ENCODE measurements at places on chromosomes 13 and 19. TPM values are rescaled to one million over a fixed set of nuclear protein-coding genes. Genes with fewer than 3 reads are reported as not detected.
A peak's percentile ranks its signal among the peaks of the same experiment; 100 is the strongest.

DNA sequence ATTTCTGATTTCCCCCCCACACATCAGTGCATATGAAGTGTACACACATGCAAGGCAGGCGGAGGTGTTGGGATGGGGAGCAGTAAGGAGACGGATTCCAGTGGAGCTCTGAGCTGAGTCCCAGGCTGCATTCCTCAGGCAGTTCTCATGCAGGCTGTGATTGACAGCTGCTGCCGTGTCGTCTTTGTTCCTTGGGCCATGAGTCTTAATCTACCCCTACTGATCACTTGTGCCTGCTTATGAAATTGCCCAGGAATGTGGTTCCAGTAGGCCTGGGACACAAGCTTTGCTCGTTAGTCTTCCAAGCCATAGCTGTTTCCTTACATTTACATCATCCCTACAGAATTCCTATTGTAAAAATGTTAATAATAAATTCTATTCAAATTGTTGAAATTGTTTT, 1241.9 kb downstream of the UQCRFS1 start:
- DNase-seq, result no peak

GRCh38 chr19:54155694-54156093, 3.8 kb downstream of the LENG1 start:
- DNase-seq, result no peak

ZNF497 gene
- polyA plus RNA-seq, result 1.7 TPM

GRCh38 chr13:48770372-48770771, 116.6 kb downstream of the CYSLTR2 start:
- no peak for DNase-seq

DNMT1 gene
- polyA plus RNA-seq, result 15.3 TPM

ZGLP1 gene
- 5.5 TPM for polyA plus RNA-seq

NCLN gene
- polyA plus RNA-seq, result 63.2 TPM

DNA sequence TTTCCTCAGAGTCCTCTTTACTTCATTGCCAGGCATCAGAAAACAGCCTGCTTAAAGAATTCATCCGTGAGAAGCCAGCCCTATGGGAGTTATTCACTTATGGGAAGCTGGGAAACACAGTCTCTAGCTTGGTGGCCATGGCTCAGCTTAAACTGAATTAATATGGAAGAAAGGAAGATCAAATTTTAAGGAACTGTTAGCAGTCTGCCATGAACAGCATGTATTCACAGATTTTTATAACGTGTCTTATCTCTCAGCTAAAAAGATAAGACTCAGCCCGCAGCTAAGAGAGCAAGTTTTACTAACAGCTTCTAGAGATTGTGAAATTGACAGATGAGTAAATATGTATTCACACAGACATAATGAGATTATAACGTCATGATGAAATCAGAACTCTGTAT, 253.7 kb upstream of the RXFP2 start:
- DNase-seq, result peak; percentile 20

DNA sequence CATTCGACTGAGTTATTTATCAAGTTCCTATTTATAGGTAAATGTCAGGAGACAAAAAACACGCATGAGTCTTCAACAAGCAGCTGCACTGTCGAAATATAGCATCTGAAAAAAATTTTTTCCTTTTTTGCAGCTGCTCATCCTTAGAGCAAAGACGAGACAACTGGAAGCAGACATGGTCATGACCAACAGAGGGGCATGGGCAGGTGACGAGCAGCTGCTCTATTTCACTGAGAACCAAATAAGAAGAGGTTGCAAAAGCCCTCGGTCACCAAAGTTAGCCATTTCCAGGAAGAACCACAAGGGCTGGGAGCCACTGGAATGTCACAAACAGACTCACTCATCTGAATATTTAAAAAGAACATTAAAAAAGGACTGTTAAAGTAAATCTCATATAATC, 22.2 kb downstream of the SOHLH2 start:
- DNase-seq, result no peak

LNX2 gene
- 5.6 TPM for polyA plus RNA-seq

BST2 gene
- 250 TPM for polyA plus RNA-seq
